NCI-H69 (cell line): ENCODE measurements at places on chromosomes 2 and 18.

DNA sequence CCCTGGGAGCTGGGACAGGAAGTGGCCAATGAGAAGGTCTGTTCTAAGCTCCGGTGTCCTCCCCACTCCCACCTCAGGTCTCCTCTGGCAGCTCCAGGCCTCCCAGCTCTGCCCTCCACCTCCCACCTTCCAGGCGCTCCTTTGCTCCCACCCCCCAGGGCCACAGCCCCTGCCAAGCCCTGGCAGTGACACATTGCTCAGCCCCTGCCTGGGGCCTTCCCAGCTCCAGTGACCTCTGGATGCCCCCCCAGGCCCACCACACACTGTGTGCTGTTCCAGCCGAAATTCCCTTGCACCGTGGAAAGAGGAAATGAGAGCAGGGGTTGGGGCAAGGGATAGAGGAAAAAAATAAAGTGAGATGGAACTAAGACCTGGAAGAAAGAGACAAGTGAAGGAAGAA lies 289.6 kb downstream of the CYP26B1 start:
- no peak for DNase-seq

DNA sequence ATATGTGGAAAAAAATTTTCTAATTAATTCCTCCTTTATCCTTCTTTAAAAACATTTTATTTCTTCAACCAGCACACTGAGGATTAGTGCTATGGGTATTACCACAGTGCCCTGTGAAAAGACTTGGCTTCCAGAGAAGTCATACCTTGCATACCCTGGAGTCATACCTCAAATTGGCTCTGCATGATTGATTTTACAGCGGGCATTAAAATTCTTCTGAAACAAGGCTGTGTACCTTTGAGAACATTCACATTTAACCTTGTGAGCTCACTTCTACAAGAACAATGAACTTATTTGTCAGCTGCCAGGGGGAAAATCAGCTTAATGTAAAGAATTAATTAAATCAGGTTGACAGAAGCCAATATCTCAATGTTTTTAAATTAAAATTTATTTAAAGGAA lies 44.6 kb downstream of the SLC35F5 start:
- peak; percentile 73 for DNase-seq

GRCh38 chr2:15693926-15694588 lies 102.4 kb downstream of the DDX1 start:
- no peak for DNase-seq

GRCh38 chr2:231597014-231597611 lies 4.4 kb downstream of the TEX44 start:
- no peak for DNase-seq

DNA sequence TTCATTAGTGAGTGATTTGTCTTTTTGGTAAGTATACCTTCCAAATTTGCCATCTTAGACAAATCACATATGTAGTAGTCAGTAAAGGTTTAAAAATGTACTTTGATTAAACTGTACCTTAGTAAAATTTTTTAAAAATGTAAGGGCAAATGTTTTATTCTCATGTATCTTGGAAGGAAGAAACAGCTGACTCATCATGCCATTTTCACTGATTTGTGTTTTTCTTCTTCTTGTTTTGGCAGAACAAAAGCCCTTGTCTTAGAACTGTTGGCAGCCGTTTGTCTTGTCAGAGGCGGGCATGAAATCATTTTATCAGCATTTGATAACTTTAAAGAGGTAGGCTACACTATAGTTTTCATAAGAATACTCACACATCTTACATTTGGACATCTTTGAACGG lies 136.5 kb downstream of the PRPF40A start:
- no peak for DNase-seq

DNA sequence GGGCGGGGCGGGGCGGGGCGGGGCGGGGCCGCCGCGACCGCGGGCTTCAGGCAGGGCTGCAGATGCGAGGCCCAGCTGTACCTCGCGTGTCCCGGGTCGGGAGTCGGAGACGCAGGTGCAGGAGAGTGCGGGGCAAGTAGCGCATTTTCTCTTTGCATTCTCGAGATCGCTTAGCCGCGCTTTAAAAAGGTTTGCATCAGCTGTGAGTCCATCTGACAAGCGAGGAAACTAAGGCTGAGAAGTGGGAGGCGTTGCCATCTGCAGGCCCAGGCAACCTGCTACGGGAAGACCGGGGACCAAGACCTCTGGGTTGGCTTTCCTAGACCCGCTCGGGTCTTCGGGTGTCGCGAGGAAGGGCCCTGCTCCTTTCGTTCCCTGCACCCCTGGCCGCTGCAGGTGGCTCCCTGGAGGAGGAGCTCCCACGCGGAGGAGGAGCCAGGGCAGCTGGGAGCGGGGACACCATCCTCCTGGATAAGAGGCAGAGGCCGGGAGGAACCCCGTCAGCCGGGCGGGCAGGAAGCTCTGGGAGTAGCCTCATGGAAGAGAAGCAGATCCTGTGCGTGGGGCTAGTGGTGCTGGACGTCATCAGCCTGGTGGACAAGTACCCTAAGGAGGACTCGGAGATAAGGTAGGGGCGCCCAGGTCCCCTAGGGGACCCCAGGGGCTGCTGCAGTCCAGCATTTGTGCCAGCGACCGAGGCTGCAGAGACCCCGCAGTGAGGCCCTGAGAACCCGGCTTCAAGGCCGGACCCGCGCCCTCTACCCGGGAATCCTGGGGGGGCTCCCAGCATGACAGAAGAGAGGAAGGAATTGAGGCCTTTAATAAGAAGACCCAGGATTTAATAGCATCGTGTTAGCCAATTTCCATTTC lies at the start of gene KHK:
KHK (plus strand) TSS at position 49 of the 870 bp plus-strand sequence; CDS start at position 537, 488 bp downstream.
- DNase-seq, result peak; percentile 77

DNA sequence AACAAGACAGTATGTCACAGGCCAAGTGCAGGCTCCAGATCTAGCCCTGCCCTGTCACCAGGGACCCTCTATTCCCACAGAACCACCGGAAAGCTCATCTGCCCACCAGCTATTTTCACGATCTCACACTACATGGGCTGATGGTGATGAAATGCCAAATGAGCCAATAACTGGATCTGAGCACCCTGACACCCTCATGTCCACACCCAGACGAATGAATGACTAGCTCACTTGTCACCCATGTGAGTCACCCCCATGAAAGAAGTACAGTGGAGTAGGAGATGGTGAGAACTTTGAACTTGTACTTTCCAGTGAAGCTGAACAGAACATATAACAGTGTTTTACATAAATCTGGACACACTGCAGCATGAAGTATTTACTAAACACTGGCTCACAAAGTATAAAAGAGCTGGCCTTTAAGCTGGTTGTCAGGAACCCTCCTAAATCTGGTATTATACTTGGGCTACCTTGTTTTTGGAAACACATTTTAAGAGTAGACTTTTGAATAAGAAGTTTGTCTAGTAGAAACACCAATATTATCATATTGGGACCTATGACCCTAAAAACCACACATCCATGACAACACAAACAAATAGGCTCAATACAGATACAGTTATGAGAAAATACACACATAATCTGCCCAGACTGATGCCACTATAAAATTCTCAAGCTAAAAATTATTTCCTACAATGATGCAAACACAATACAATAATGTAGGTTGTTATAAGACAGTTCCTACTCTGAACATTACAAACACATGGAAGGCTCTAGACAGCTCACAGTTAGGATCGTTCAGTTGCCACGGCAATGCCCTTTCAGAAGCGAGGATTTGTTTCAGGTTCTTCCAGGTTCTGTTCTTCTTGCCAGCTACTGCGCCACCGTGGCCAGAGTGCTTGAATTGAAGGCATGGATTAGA lies 19.0 kb downstream of the INO80C start:
- peak; percentile 21 for DNase-seq

- peak; percentile 13 for DNase-seq
Measured at GRCh38 chr2:190443778-190444481, 35.8 kb downstream of the MFSD6 start.

GRCh38 chr2:167183931-167184330 lies 295.7 kb downstream of the XIRP2 start:
- DNase-seq, result no peak
